ENCODE measurements at places on chromosomes 5 and 9. TPM values are rescaled to one million over a fixed set of nuclear protein-coding genes. Genes with fewer than 3 reads are reported as not detected.

DNA sequence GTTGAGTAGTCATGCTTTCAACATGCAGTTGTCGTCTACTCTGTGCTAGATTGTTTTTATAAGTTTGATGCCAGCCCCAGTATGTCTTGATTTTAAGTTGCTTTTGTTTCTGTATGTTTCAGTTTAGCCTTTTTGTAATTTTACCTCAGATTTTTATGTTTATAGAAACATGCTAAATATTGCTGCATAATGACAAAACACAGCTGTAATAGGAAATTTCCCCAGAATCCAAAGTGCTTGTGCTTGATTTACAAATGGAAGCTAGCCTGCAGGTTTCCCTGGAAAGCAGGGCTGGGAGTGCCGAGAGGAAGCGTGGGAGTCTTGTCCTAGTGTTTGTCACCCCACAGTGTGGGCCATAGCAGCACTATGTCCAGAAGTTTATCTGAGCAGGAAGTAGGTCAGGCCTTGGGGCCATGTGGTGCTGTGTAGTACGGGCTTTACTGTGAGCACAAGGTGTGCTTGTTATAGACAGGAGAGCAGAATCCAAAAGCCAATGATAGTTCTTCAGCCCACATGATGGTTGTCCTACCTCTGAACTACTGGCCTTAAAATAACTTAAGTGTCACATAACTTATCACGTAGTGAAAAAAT, 100.0 kb upstream of the NREP start:
- DNase-seq, result no peak
- no peak overlapping the region for H3K27ac ChIP-seq
- no peaks in the 10 kb centered on the region for H3K4me1 ChIP-seq
- no peak overlapping the region for H3K4me3 ChIP-seq

DNA sequence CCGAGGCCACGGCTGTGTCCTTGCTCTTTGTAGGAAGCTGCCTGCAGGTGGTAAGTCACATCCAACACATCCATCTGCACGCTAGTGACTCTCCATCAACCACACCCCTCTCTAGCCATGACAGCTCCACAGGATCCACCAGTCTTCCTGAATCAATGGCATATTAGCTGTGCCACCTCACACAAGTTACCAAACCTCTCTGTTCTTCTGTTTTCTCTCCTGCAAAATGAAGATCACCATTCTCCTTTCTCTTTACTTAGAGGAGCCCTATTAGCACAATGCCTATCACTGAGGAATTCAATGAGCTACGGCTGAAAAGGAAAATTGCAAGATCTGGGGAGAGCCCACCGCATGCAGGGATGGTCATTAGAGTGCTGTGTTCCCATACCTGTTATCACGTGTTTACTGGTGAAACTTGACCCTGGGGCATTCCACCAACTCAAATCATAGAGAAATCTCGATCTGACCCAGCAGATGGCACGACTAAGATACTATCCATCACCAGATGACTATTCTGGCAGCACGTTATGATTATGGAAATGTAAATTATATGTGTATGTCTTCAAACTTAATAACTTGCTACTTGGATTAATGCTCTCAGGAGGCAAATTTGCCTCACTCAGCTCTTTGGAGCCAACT, 20.9 kb downstream of the WHRN start:
- H3K27ac ChIP-seq, result no peak overlapping the region
- no peaks in the 10 kb centered on the region for H3K27me3 ChIP-seq
- no peak overlapping the region for H3K4me3 ChIP-seq
- no peaks in the 10 kb centered on the region for H3K4me1 ChIP-seq
- H3K36me3 ChIP-seq, result no peaks in the 10 kb centered on the region

Gene PTGS1
- total RNA-seq, result 9.6 TPM

- H3K4me1 ChIP-seq, result no peaks in the 10 kb centered on the region
- H3K27me3 ChIP-seq, result no peaks in the 10 kb centered on the region
- no peak for DNase-seq
Observed at GRCh38 chr9:93674580-93675335, 98.4 kb downstream of the PHF2 start.

Gene OR1Q1
- not detected for total RNA-seq

- no peaks in the 10 kb centered on the region for H3K36me3 ChIP-seq
- peak overlapping the region; percentile 47 for H3K27ac ChIP-seq
- H3K4me1 ChIP-seq, result no peaks in the 10 kb centered on the region
- peaks cover 5% of the 10 kb centered on the region for H3K27me3 ChIP-seq
- peak; percentile 87 for DNase-seq
Observed at GRCh38 chr9:116154334-116154975, 864 bp downstream of the PAPPA start.

Gene DNM1
- 1.8 TPM for total RNA-seq

Gene ARSI
- 2.7 TPM for total RNA-seq

Gene LIX1
- total RNA-seq, result not detected

Gene ANKRD31
- total RNA-seq, result not detected

- H3K27ac ChIP-seq, result no peak overlapping the region
- H3K36me3 ChIP-seq, result no peaks in the 10 kb centered on the region
- peaks cover 4% of the 10 kb centered on the region for H3K4me1 ChIP-seq
- H3K27me3 ChIP-seq, result no peaks in the 10 kb centered on the region
- H3K4me3 ChIP-seq, result no peak overlapping the region
- DNase-seq, result peak; percentile 47
Observed at GRCh38 chr5:159402311-159402710, 72.0 kb upstream of the IL12B start.

DNA sequence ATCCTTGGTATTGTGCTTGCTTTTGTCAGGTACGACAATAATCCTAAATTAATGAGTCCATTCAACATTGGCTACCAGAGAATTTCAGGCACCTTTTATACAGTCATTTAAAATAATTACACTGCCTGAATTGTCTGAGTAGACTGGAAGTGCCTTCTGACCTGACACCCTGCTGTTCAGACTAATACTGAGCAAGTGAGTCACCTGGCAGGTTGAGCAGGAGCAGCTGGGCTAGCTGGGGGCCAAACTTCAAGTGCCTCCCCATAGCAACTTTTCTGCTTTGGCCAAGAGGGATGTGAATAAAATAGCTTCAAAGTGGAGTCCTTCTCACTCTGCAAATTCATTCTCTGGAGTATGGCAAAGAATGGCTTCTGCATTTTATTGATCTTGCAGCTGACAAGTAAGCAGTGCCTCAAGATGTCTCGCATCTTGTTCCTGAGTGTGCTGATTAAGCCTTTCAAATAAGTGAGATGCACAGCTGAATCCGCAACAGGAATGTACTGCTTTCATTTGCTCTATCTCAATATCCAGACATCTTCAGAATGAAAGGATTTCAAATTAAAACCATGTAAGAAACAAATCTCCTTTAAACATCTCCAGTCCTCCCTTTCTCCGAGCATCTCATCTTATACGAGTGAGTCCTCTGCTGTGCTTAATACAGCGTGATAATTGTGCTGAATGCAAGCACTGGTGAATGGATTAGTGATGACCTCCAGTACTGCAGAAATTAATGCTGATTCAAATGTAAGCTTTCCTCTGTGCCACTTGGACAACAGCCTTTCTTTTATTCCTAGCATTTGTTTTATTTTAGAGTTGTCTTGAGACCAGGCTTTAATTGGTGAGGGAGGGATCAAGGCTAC, 271.2 kb downstream of the EDIL3 start:
- no peak for DNase-seq
- no peak overlapping the region for H3K27ac ChIP-seq
- H3K27me3 ChIP-seq, result no peaks in the 10 kb centered on the region
- H3K36me3 ChIP-seq, result no peaks in the 10 kb centered on the region

GRCh38 chr5:155699385-155699784, 627.6 kb upstream of the SGCD start:
- H3K4me1 ChIP-seq, result no peaks in the 10 kb centered on the region
- no peak for DNase-seq
- no peak overlapping the region for H3K4me3 ChIP-seq

DNA sequence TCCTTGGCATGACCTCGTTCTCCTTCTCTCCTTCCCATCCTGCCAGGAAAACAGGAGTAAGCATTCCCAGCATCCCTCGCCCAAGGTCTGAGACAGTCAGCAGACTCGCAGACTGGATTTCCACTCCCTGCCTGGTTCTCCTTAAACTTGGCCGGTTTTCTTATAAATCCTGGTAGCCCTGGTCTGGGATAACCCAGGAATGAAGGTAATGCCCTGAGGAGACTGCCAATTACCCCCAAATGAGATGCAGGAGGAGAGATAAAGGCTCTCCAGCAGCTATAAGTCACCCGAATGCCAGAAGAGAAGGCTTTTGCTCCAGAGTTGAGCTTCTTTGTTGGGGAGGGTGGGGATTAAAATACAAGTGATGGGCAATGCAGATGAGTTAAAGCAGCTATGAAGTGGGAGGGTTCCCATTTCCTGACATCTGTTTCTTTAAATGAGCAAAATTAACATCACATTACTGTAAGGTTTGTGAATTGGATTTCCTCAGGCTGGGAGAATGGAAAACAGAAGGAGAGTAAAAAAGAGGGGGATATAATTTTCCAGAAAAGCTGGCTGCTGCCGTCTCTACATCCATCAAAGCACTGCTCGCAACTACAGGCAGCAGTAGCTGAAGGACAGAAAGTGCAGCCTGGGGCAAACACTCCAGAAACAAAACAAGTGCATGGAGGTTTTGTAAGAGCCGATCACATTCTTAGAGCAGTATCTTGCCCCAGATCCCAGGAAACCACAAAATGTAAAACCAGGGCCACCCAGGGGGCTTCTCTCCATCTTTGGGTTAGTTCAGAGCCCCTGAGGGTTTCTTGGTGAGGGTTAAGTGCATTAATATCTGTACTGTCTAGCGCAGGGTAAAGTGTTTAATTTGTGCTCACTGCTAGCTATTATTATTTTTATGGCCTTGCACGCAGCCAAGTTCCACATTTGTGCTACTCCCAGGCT, 177.6 kb upstream of the PANK3 start:
- no peaks in the 10 kb centered on the region for H3K27me3 ChIP-seq
- H3K4me1 ChIP-seq, result no peaks in the 10 kb centered on the region
- no peak overlapping the region for H3K4me3 ChIP-seq
- H3K27ac ChIP-seq, result no peak overlapping the region
- H3K36me3 ChIP-seq, result no peaks in the 10 kb centered on the region

DNA sequence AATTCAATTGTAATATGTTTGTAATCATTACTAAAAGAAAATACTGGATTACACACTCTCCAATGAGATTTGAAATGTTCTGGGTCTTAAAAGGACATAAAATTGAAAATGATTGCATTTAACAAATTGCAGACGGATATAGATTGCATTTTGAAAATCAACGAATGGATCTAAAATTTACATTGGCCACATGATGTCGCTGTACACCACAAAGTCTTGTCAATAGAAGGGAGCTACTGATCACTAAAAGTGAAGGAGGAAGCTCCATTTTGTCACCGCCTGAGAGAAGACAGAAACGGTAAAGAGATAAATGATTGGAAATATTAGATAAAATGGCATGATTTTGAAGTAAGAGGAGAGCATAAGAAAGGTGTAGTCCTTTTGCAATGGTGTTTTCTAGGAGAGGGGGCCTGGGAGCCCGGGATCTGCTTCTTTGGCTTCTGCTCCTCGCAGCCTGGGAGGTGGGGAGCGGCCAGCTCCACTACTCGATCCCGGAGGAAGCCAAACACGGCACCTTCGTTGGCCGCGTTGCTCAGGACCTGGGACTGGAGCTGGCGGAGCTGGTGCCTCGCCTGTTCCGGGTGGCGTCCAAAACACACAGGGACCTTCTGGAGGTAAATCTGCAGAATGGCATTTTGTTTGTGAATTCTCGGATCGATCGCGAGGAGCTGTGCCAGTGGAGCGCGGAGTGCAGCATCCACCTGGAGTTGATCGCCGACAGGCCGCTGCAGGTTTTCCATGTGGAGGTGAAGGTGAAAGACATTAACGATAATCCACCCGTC, at the start of gene PCDHA1:
Gene PCDHA1, plus strand, starts transcription at position 236 of the 782 bp plus-strand sequence.
- H3K4me1 ChIP-seq, result no peaks in the 10 kb centered on the region
- H3K4me3 ChIP-seq, result no peak within 1 kb of the TSS
- H3K36me3 ChIP-seq, result no peaks in the 10 kb centered on the region
- H3K27me3 ChIP-seq, result no peaks in the 10 kb centered on the region

GRCh38 chr5:61796773-61797172, 464.7 kb downstream of the ZSWIM6 start:
- H3K27me3 ChIP-seq, result no peaks in the 10 kb centered on the region
- H3K27ac ChIP-seq, result no peak overlapping the region
- no peak overlapping the region for H3K4me3 ChIP-seq
- H3K36me3 ChIP-seq, result no peaks in the 10 kb centered on the region
- no peaks in the 10 kb centered on the region for H3K4me1 ChIP-seq

- no peak overlapping the region for H3K4me3 ChIP-seq
- no peak overlapping the region for H3K27ac ChIP-seq
- no peak for DNase-seq
Observed at GRCh38 chr9:127926906-127927200, 3.7 kb downstream of the PIP5KL1 start.

Gene SNAPC4
- total RNA-seq, result 7.8 TPM

- no peak overlapping the region for H3K4me3 ChIP-seq
- no peak overlapping the region for H3K27ac ChIP-seq
- H3K27me3 ChIP-seq, result no peaks in the 10 kb centered on the region
- DNase-seq, result no peak
Observed at GRCh38 chr5:139204196-139204595, 6.0 kb upstream of the SIL1 start.

Gene LEAP2
- total RNA-seq, result 0.61 TPM

GRCh38 chr9:18393340-18394130, 80.4 kb upstream of the ADAMTSL1 start:
- H3K4me1 ChIP-seq, result no peaks in the 10 kb centered on the region
- no peaks in the 10 kb centered on the region for H3K36me3 ChIP-seq
- DNase-seq, result no peak
- no peak overlapping the region for H3K4me3 ChIP-seq

DNA sequence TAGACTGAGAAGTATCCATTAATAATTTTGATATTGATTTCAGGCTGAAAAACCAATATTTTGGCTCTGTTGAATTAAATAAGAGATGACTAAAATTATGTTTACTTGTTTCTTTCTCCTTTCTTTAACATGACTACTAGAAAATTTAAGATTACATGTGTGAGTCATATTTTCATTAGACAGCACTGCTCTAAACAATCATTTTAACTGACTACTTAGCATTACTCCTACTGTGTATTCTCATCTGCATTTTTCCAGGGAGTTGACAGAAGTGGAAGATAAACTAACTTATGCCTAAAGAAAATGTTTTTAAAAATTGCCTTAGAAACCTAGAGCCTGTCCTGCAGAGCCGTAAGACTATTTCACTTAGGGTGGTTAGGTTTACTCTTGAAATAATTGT, 29.1 kb downstream of the TNC start:
- no peak for DNase-seq
- H3K4me1 ChIP-seq, result no peaks in the 10 kb centered on the region
- H3K27ac ChIP-seq, result no peak overlapping the region
- H3K36me3 ChIP-seq, result no peaks in the 10 kb centered on the region

DNA sequence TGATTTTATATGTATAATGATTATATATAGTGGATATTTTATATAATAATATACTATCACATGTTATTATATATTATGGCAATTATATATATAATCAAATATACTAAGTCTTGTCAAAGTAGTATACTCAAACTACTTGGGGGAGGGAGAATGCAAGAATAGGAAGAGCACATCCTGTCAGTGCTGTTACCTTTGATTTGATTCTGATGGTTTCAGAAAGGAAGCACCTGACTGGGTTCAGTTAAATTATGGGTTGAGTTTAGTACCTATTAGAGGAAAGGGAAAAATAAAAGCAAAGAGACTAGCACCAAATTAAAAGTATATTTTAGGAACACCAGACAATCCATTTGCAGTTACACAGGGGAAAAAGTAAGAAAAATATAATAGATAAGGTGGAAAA, 107.6 kb downstream of the GRIA1 start:
- H3K4me3 ChIP-seq, result no peak overlapping the region
- H3K36me3 ChIP-seq, result no peaks in the 10 kb centered on the region
- no peak for DNase-seq
- H3K27me3 ChIP-seq, result no peaks in the 10 kb centered on the region

Gene BTNL9
- 634 TPM for total RNA-seq

- H3K4me1 ChIP-seq, result no peaks in the 10 kb centered on the region
- H3K27me3 ChIP-seq, result no peaks in the 10 kb centered on the region
- no peak overlapping the region for H3K4me3 ChIP-seq
- no peak overlapping the region for H3K27ac ChIP-seq
- no peak for DNase-seq
Observed at GRCh38 chr9:10678010-10678409, 65.2 kb upstream of the PTPRD start.

Gene GALNT12
- total RNA-seq, result 18.4 TPM
